ENCODE measurements at places on chromosomes 4 and X.

- no peak for DNase-seq
Observed at GRCh38 chr4:36979533-36979932, 265.0 kb upstream of the NWD2 start.

DNA sequence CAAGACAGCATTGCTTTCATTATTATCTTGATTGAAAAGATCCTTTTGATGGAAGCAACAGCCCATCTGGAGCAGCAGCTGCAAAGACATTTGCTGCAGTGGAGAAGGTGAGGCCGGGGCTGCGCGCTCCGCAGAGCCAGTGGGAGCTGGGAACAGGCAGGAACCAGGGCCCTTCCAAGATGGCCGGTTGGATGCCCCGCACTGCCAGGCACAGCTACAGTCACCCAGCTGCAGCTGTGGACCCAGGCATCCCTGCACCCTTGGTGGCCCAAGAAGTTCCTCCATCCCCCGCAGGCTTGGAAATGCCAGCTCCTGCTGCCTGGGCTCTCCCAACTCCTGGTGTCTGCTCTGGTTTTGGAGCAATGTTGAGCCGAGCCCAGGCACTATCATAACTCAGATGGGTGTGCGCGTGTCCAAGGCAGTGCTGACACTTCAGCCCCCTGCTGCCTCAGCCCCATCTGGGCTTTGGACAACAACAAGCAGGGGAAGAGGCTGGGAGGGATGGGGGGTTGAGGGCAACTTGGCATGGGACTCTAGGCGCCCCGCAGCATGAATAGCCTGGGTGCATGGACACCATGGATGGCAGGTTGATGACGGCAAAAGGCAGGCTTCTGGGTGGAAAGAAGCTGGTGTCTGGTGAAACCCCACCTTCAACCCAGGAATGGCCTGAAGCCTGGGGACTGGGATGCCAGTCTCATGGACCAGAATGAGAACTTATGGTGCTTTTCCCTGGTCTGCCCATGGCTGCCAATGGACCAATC, 371.8 kb downstream of the FSTL5 start:
- DNase-seq = no peak

- no peak for DNase-seq
Observed at GRCh38 chrX:72028701-72029470, 102.8 kb downstream of the RTL5 start.

GRCh38 chr4:61275241-61275640, 75.1 kb downstream of the ADGRL3 start:
- DNase-seq = no peak

- DNase-seq = peak; percentile 24
Observed at GRCh38 chr4:149980941-149981340, 97.3 kb upstream of the DCLK2 start.

GRCh38 chr4:96524311-96524875, 684.5 kb downstream of the PDHA2 start:
- DNase-seq = no peak

Measured in NCI-H2081 (cell line).